ENCODE measurements at places on chromosomes 11 and 22.

- peak; percentile 79 for DNase-seq
Observed at GRCh38 chr11:32333320-32333991, 101.9 kb downstream of the WT1 start.

DNA sequence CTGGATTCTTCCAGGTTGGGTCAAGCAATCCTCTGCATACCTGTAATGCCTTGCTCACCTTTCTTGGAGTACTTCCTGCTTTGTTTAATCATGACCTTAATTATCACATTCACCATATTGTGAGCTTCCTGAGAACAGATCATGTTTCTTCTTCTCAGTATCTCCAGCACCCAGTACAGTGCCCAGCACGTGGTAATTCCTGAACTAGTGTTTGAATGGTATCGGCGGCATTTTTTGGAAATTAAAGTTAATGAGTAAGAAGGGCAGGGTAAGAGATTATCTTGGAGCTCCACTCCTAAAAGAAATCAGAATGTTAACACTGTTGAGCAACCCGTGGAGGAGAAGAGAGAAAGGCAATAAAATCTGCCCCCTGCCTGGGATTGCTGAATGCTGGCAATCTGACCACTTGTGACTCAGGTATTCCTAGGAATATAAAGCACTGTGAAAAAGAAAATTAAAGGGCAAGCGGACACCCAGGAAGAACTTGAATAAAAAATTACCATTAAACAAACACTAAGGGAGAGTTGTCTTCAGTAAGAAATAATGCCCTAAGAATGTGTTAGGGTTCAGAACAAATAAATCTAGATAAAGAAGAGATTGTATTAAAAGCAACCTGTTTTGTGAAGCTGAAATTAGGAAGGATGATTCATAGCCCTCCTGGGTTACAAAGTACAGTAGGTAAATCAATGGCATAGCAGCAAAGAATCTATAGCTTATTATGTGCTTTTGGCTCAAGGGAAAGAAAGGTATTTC is 92.9 kb downstream of the PDHX start:
- no peak for DNase-seq

- DNase-seq: peak; percentile 41
Observed at GRCh38 chr11:34356576-34356912, 1.3 kb downstream of the ABTB2 start.

DNA sequence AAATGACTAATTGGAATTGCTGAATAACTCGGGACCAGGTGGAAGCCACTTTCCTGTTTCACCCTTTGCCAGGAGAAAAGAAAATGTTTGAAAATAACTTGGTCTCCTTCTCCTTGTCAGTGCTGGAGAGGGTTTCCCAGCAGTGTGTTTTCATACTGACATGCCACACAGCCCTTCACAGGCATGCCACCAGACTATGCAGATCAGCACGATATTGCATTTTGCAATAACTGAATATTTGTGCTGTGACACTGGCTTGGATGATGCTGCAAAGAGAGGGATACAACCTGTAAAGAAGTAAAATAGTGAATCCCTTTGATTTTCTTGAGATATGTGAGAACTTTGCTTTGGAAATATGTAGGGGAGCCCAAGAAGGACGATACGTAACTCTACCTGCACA is 200.0 kb upstream of the NAV2 start:
- DNase-seq: no peak

- peak; percentile 53 for DNase-seq
Observed at GRCh38 chr11:115700496-115700895, 196.3 kb upstream of the CADM1 start.

GRCh38 chr11:19988598-19988997 is 171.7 kb downstream of the DBX1 start:
- DNase-seq: peak; percentile 42

- DNase-seq: no peak
Observed at GRCh38 chr11:36394926-36395325, 98.8 kb downstream of the PRR5L start.

- DNase-seq: no peak
Observed at GRCh38 chr11:34214961-34215805, 109.8 kb downstream of the NAT10 start.

GRCh38 chr22:40898850-40899357 is 37.0 kb upstream of the DNAJB7 start:
- DNase-seq: peak; percentile 54

DNA sequence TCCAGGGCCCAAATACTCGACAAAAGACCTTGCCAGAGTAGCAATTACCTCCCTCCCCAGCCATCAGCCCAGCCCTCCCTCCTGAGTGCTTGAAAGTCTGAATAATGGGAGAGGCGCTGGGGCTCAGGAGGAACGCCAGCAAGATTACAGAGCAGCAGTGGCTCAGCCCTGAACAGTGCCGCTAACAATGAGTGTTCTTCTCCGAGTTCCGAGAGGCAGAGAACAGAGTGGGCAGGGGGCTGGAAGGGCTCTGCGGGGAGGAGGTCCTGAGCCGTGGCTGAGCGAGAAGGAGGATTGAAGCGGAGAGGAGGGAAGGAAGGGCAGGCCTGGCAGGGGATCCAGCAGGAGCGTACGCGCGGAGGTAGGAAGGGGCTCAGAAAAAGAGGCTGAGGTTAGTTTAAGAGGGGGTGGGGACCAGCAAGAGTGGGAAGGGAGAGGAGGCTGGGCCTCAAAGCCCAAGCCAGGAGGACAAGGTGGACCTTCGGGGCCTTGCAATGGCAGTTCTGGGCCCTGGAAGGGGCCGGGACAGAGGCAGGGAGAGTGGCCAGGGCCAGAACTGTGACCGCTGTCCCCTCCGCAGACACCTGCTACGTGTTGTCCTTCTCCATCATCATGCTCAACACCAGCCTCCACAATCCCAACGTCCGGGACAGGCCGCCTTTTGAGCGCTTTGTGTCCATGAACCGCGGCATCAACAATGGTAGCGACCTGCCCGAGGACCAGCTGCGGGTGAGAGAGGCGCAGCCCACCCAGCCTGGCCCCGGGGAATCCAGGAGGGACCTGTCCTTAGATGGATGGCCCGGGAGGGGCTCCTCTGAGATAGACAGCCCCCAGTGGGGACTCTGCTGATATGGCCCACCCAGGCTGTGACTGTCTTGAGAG is 20.6 kb downstream of the CYTH4 start:
- DNase-seq: no peak

- peak; percentile 78 for DNase-seq
Observed at GRCh38 chr22:35039625-35040024, 26.3 kb upstream of the ISX start.

DNA sequence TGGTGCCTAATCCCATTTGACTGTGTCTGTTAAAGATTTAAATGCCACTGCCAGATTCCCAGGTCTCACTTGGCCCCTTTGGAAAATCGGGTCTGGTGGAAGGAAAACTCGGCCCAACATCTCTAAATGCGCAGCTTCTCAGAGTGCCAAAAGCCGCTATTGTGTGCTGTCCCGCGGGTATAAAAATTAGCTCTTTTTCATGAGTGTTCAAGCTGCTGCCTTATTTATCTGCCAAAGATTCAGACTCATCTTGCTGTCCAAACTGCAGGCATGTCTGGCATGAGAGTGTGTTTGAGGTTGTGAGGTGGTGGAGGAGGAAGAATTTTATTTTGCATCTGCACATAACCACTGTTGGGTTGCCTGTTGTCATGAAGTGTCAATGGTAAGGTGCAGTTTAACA is 91.4 kb downstream of the NELL1 start:
- DNase-seq: no peak

Measured in tongue (tissue), 3 donors.